ENCODE measurements at places on chromosomes 12 and 14.

DNA sequence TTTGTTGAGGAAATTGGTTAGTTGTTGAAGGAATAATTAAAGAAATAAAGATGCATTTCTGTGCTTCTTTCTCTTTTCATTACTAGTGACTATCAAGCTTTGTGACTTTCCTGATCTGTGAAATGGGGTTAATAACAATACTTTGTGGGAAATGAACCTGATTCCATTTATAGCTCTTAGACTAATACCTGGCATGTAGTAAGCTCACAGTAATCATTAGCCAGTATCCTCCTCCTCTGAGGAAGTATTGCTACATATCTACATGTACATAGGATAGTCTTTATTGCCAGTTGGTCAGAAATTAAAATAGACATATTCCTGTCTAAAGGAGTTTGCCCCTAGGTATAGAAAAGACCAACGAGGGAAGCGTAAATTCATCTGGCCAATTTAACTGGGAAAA lies 1.8 kb upstream of the CCDC198 start:
- DNase-seq = no peak

GRCh38 chr12:108004319-108004718 lies 124.8 kb upstream of the WSCD2 start:
- no peak for DNase-seq

DNA sequence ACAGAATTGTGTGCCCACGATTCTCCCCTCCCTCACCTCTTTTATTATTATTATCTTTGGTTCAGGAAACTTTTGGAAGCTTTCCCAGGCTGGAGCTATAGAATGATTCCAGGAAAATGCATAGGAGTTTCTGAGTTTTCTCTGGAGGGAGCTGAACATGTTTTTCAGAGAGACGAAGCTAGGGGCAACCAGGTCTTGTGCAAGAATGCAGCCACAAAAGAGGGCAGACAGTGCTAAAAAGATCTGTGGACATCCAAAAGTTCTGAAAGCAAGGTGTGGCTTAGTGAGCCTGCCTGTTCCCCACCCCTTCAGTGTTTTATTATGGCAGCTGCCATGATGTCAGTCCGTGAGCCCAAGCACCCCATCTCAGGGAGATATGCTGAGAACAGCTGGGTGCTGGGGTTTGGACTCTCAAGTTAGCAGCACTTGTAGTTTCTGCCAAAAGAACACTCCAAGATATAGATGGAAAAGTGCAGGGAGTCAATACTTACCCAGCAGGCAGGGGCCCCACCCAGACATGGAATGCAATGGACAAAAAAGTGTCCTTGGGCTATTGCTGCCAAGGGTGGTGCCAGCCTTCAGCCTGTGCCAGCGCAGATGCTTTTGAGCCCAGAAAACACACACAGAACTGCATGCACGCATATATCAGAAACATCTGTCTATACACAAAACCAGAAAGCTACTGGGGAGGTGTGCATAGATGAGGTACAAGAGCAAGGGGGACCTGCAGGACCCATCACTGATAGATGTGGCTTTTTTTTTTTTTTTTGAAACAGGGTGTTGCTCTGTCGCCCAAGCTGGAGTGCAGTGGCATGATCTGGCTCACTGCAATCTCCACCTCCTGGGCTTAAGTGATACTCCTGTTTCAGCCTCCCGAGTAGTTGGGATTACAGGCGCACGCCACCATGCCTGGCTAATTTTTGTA lies 17.0 kb upstream of the IRF2BPL start:
- no peak for DNase-seq

DNA sequence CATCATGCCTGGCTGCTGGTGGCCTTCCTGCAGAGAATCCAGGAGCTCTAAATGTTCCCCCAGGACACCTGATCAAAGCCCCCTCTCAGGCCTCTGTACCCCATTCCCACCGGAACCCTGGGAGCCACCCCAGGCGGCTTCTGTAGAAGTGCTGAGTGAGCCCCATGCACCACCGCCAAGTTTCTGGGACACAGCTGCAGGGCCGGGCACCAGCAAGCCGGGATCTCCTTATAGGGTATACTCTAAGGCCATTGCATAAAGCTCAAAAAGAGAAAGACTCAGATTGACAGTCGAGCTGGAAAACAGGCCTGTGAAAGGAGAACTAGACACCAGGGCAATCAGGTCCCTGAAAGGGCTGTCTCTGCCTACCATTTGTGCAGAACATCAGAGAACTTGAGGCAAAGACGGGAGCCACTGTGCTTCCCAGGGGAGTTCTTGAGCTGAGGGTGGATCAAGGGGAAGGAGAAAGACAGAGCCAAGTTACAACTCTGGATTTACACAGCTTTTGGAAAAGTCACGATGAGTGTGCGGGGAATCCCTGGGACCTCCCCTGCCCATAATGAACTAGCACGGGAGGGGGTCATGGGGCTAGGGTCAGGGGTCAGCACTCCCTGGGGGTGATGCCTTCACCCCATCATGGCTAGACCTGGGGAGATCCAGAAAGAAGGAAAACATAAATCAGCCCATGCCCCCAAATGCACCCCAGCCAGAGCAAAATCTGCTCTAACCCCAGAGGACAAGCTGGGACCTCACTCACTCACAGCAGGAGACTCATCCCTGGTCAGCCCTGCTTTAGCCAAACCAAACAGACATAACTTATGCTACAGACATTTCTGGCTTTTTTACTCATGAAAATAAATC lies 51.1 kb downstream of the ITPK1 start:
- no peak for DNase-seq

- DNase-seq = no peak
Measured at GRCh38 chr12:55847033-55847432, 4.3 kb upstream of the MMP19 start.

- no peak for DNase-seq
Measured at GRCh38 chr12:5201554-5202218, 158.0 kb downstream of the KCNA5 start.

DNA sequence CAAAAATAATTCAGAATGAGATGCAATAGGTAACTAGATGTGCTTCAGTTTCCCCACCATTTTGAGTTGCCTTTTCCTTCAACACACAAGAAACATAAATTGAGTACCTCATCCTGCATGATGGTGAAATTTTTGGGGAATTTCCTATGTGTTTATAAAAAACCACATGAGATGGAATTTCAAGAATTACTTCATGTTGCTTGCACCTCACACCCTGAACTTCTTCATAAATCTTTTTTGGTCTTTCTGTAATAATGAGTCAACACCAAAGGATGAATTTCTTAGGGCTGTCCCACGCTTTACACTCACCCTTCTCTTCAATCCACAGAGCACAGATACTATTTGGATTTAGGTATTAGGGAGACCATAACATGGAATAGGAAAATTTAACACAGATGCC lies 22.6 kb upstream of the LUM start:
- DNase-seq = no peak

- DNase-seq = no peak
Measured at GRCh38 chr14:74364271-74364880, 16.1 kb downstream of the VRTN start.

DNA sequence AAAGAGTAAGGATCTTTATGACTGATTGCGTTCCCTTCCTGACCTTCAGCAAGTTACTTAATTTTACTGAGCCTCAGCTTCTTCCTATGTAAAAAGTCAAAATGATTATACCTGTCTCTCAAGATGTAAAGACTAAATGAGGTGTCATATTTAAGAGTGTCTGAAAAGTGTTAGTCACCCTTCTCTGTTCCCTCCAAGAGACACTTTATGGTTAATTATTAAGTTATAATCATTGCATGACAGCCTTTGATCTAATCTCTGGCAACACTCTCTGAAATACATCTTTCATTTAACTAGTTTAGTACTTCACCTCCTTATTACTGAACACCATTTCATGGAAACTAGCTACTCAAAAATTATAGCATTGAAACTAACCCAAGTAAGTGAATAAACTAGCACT lies 54.8 kb downstream of the BMAL2 start:
- DNase-seq = no peak

- DNase-seq = no peak
Measured at GRCh38 chr12:63457857-63458256, 210.4 kb downstream of the DPY19L2 start.

- DNase-seq = no peak
Measured at GRCh38 chr14:50062438-50063085, 53.8 kb downstream of the VCPKMT start.

DNA sequence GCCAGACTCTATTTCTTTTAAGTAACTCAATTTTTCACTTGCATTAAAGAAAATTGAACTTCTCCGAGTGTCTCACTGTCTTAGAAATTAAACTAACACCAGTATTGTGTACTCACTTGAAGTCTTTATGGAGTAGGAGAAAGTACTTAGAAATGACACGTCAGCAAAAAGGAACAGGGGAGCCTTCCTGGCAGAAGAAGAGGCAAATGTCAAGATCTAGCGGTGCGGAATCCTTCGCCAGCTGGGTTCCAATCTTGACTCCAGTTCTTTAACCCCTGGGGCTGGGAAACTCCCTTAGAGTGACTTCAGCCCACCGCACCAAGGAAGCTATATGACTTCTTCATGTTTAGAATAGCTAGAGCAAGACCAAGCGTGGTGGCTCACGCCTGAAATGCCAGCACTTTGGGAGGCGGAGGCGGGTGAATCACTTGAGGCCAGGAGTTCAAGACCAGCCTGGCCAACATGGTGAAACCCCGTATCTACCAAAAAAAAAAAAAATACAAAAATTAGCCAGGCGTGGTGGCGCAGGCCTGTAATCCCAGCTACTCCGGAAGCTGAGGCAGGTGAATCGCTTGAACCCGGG lies 34.4 kb downstream of the WBP11 start:
- no peak for DNase-seq

DNA sequence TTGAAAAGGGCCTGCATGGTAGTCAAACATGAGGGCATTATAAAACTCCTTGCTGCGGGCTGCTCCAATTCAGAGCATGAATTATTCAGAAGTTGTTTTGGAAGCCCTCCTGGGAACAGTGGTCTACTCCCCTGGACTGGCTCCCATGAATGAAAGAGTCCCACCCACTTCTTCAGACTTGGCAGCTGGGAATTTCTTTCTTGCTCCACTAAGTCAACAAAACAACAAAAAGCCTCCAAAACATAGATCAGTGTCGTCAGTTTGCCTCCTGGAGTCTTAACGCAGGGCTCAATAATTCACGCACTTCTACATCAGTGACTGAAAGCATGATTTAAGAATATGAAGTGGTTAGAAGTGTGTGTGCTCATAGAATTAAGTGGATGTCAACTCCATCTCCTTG lies 37.9 kb downstream of the AKAP6 start:
- DNase-seq = no peak

- no peak for DNase-seq
Measured at GRCh38 chr12:93152617-93153016, 223.5 kb upstream of the EEA1 start.

DNA sequence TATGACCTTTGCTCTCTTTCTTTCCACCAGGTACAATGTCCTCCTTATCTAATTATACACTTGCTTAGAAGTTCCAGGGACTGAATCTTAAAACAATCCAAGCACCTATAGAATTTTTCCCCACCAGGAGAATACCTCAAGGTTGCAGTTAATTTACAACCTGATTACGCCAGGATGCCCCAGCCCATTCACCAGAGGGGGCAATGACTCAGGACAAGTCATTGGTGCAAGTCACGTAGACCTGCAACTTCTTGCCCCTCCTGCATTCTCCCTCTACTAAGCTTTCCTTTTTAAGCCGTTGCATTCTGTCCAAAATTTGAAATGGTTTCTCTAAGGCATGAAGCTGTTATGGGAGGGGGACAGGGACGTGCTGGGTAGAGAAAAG lies 111.1 kb upstream of the SCAF11 start:
- no peak for DNase-seq

DNA sequence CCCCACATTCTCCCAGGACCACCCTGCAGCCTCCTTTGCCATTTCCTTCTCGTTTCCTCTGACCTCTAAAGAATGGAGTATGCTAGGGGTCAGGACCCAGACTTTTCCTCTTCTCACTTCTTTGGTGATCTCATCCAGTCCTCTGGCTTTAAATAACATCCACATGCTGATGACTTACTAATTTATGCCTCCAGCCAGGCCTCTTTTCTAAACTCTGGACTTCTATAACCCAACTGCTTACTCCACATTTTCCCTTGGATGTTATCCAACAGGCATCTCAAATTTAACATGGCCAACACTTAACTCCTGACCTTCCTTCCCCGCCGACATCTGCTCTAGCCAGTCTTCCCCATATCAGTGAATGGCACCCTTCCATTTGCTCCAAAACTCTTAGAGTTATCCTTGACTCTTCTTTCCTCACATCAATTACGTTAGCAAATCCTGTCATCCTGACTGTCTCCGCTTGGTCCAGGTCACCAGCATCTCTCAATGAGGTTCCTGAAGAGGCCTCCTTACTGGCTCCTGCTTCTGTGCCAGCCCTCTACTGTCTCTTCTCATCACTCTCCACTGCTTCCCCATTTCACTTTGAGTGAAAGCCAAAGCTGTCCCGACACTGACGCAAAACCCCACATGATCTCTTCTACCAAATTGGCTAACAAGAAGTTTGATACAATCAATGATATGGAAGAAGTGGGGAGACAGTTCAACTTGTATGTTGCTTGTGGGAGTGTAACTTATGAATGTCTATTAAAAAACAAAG lies 42.7 kb downstream of the TMBIM6 start:
- DNase-seq = no peak

- DNase-seq = no peak
Measured at GRCh38 chr14:59360923-59361794, 104.0 kb downstream of the GPR135 start.

DNA sequence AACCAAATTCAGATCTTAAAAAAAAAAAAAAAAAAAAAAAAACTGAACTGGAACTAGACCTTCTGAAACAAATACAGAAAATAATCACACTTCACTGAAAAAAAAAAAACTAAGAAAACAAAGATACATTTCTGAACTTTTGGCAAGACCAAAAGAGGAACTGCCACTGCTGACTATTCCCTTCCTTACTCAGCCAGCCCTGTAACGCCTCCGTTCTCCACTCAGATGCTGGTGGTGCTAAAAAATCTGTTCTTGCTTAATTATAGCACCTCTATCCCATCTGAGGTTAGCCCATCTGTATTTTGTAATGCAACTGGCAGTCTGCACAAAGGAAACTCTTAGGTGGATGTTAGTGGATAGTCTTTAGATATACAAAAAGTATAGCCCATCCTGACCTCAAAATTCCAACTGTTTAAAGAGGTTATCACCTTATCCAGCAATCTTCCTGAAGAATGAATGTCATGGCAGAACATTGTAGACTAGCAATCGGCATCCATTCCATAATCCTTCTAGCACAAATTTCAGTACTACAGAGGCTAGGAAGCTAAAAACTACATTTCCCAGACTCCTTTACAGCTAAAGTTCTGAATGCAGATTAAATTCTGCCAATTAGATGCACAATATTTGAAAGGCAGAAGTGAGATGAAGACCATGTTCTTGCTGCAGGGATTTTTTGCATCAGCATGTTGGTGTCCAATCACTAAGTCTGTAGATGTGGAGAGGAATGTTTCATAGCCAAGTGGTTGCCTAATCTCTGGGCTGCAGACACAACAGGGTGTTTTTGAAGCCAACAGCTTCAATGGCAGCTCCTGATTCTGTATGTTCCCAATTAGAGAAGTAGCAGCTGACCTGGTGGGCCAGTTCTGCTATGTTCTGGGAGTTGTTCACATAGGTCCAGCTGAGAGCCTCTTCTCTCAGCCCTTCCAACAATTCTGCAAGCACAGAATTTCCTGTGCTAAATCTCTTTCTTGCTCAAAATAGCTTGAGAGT lies 5.7 kb downstream of the MAP3K9 start:
- no peak for DNase-seq

All from stimulated activated CD8-positive, alpha-beta memory T cell treated with anti-CD3 and anti-CD28 coated beads, Interleukin-2, amount 100 ng/mL, for 1 hour (primary cell).